ENCODE measurements at places on chromosomes 12 and 14.

GRCh38 chr12:78037707-78038106, 207.0 kb downstream of the NAV3 start:
- DNase-seq = no peak

DNA sequence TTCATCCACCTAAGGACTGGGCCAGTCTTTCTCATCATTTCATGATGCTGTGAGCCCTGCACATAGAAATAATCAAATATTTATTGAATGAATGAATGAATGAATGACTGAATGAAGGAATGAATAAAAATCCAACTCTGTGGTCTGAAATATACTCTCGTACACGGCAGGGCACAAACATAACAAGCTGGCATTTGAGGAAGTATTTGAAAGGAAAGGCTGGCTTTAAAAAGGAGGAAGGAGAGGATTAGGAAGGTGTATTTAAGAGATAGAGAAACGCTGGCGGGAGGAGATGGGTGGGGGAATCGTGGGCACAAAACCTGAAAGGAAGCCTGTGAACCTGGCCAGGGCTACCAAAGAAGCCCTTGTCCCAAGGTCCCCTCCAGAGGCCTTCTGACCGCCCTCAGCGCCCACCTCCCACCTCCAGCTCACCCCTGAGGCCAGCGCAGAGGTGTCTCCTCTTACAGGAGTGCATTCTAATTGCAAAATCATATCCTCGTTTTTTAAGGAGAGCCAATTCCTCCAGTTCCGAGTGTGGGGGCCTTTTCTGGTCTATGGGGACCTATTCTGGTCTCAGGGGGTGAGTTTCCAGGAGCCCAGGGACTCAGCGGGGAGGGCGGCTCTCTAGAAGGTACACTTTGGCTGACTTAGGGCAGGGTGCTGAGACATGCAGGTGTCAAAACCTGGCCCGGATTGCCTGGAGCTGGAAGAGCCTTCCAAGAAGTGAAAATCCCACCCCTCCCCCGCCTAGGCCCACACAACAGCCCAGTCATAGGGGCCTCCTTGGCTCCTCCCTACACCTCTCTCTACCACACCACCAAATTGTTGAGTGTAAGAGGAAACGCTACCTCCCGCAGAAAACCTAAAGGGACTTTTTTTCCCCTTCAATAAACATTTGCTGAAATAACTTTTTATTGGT, 8.7 kb upstream of the JDP2 start:
- DNase-seq = peak; percentile 79

GRCh38 chr12:4275016-4275869, 1.7 kb downstream of the CCND2 start:
- peak; percentile 33 for DNase-seq

DNA sequence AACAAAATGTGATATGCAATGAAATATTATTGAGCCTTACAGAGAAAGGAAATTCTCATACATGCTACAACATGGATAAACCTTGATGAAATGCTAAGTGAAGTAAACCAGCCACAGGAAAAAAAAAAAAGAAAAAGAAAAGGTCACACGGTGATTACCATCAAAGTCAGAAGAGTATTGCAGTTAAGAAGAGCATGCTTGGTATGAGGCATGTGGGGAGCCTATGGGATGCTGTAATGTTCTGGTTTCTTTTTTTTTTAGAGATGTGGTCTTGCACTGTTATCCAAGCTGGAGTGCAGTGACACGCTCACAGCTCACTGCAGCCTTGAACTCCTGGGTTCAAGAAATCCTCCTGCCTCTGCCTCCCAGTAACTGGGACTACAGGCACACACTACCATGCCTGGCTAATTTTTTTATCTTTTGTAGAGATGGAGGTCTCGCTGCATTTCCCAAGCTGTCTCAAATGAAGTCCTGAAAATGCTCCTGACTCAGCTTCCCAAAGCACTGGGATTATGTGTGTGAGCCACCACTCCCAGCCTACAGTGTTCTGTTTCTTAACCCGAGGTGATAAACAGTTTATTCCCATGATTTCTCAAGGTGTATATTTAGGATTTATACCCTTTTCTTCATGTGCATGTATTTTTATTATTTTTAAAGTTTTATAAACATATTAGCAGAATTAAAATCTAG, 96.2 kb downstream of the SEC23A start:
- no peak for DNase-seq

GRCh38 chr12:53700567-53700966, 24.7 kb upstream of the ATP5MC2 start:
- DNase-seq = no peak

- no peak for DNase-seq
Measured at GRCh38 chr12:43022838-43023237, 433.3 kb upstream of the PRICKLE1 start.

GRCh38 chr14:81682701-81683100, 149.0 kb upstream of the SEL1L start:
- DNase-seq = no peak

GRCh38 chr12:87618199-87618598, 411.0 kb downstream of the C12orf50 start:
- no peak for DNase-seq

GRCh38 chr12:67720351-67720856, 71.9 kb downstream of the DYRK2 start:
- no peak for DNase-seq

GRCh38 chr14:26281280-26281998, 316.4 kb downstream of the NOVA1 start:
- DNase-seq = no peak

- no peak for DNase-seq
Measured at GRCh38 chr12:75978677-75979076, 52.9 kb downstream of the PHLDA1 start.

DNA sequence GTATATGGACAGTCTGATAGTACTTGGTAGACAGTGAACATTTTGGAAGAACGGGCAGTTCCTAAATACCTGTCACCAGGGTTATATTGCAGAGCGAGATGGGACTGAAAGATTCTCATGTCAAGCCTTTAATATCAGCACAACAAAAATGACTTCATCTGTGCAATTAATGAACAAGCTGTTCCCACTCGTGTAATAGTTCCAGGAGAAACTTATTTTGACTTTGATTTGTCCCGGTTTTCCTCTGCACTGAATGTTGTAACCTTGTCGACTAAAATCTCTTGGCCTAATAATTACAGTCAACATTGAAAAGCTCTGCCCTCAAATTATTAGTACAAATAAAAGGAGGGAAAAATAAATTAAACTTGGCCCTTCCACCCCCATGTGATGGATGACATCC, 79.5 kb downstream of the WASHC3 start:
- DNase-seq = no peak

- no peak for DNase-seq
Measured at GRCh38 chr12:81450920-81451739, 308.0 kb downstream of the PPFIA2 start.

- no peak for DNase-seq
Measured at GRCh38 chr12:75302781-75303180, 27.3 kb downstream of the CAPS2 start.

DNA sequence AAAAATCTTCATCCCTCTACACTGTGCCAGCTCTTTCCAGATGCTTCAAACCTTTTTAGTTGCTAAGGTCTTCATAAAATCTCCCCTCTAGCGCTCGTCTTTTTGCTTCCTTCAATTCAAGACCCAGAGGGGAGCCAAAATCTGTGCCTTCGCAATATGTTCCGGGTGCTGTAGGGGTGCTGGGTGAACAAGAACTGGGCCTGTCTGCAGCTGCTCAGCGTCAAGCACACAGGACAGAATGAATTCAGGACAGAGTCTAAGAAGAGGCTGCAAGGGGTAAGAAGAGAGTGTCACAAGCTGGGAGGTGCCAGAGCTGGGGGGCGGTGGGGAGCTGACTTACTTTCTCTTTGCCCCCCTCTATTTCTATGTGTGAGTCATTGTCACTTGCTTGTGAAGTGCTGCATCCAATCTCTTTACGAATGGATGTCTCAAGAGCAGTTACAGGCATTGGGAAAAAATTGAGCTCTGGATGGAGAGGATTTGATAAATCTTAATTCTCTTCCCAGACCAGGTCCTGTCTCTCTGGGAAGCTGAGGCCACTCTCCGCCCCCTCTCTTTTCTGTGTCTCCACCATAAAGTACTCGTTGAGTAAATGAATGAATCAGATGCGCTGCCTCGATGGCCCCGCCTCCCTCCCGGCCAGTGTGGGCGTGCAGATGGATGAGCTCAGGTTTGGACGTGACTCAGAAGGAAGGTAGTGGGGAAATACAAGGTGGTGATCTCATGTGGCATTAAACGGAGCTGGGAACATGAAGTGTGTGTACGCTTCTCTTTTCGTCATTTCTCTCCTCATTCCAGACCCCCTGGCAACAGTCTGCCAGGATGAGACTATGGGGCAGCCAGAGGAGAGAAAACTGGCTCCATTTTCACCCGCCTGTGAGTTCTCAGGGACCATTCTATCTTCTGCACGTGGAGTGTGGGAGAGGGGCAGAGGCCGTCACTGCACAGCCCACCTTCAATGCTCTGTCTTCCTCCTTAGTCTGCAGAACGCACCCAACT, 91.3 kb downstream of the TSPAN9 start:
- DNase-seq = no peak

GRCh38 chr12:58224536-58225105, 283.3 kb downstream of the ATP23 start:
- DNase-seq = no peak

GRCh38 chr14:89755816-89756215, 198.7 kb downstream of the EFCAB11 start:
- no peak for DNase-seq

DNA sequence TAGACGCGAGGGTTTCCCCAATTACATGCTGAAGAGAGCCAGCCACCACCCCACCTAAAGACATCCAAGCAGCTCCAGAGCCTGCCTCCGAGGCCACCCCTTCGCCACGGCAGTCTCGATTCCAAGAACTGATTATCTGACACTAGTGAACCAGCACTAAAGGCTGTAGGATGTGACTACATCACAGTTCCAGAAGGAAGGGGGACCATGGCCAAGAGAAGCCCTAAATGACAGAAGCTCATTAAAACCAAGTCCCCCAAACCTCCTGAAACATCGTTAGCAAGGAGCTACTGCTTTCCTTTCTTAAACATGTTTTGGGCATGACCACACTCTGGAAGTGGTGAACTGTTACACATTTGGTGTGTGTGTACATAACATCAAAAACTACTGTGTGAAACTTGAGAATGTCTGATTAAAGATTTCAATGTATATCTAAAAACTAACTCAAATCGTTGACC, 88.2 kb downstream of the DUSP16 start:
- DNase-seq = no peak

DNA sequence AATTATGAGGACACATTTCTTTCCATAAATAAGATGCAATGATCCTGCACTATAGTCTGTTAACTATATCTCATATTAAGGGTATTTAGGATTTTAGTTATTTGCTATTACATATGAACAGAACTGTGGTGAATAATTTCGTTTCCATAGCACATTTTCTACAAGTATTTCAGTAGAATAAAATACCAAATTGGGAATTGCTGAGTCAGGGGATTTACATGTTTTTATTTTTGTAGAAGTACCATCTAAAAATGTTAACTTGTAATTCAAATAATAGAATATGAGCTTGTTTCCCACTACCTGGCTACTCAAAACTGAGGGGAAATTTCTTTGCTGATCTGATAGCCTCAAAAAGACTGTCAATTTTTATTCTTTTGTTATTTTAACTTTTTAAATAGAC, 124.1 kb downstream of the SCAF11 start:
- no peak for DNase-seq

GRCh38 chr14:63986789-63987533, 134.2 kb downstream of the SYNE2 start:
- no peak for DNase-seq

- DNase-seq = no peak
Measured at GRCh38 chr12:1799051-1799881, 21.1 kb upstream of the LRTM2 start.

DNA sequence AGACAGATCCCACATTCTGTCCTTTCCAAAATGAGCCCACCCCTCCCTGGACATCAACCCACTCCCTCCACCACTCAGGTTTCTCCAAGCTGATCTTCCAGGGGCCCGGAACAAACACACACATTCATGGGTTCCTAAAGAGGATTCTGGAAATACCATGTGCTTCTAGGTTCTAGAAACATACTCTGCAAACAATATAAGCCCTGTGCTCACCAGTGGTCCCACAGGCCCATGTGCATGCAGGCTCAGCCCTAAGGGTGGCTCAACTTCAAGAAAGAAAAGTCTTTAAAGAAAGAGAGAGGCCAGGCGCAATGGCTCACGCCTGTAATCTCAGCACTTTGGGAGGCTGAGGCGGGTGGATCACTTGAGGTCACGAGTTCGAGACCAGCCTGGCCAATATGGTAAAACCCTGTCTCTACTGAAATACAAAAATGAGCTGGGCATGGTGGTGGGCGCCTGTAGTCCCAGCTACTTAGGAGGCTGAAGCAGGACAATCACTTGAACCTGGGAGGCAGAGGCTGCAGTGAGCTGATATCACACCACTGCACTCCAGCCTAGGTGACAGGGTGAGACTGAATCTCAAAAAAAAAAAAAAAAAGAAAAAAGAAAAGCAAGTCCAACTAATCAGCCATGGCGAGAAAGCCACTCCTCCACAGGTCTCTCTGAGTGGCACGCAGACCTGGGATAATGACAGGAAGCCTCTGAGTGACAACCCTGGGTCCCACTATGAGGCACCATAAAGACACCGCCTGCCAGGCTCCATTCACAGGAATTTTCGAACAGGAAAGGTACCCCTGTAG, 59.5 kb upstream of the PNMA1 start:
- no peak for DNase-seq

GRCh38 chr14:72169521-72169920, 237.3 kb downstream of the RGS6 start:
- DNase-seq = peak; percentile 2

DNA sequence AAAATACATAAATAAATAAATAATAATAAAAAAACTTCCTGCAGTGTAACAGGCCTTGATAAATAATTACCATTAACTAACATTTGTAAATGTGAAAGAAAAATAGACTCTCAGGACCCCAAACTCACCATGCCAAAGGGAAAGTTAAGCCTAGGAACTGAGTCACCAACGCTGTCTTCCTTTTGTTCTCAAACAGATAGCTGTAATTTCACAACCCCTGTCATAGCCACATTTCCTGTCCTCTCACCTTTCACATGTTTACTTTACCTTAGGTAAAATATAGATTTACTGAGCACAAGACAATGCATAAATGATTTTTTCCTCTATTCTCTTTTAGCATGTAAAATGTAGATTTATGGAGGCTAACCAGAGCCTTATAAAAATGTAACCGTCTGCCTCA, 35.9 kb upstream of the CHST11 start:
- DNase-seq = no peak

DNA sequence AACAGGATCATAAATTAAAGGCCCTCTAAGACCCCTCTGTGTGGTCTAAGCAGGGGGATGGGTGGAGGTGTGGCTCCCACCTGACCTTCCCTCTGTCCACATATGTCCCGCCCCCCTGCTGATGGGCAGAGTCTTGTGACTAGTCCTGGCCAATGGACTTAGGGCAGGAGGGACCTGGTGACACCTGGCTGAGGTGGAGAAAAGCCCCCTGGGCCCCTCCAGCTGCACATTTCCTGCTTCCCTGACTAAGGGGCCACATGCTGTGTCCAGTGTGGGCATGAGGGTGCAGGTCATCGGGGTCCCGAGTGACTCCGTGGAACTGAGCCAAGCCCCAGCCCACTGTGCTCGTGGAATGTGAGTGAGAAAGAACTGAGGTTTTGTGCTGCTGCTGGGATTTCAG, 254.7 kb downstream of the ADGRD1 start:
- no peak for DNase-seq
